ENCODE measurements at places on chromosomes 5 and 9.

- DNase-seq, result no peak
These were observed 10.8 kb upstream of the CCDC152 start for GRCh38 chr5:42745856-42746255.

GRCh38 chr5:76521240-76521758 is 101.9 kb downstream of the F2RL2 start:
- DNase-seq, result no peak

- DNase-seq, result no peak
These were observed 97.8 kb downstream of the STK32A start for GRCh38 chr5:147332658-147333057.

GRCh38 chr9:36191686-36192085 is 965 bp downstream of the CLTA start:
- no peak for DNase-seq

- DNase-seq, result no peak
These were observed 6.3 kb upstream of the SLC25A48 start for GRCh38 chr5:135827965-135828781.

GRCh38 chr5:167816354-167816753 is 475.1 kb upstream of the WWC1 start:
- DNase-seq, result peak; percentile 69

DNA sequence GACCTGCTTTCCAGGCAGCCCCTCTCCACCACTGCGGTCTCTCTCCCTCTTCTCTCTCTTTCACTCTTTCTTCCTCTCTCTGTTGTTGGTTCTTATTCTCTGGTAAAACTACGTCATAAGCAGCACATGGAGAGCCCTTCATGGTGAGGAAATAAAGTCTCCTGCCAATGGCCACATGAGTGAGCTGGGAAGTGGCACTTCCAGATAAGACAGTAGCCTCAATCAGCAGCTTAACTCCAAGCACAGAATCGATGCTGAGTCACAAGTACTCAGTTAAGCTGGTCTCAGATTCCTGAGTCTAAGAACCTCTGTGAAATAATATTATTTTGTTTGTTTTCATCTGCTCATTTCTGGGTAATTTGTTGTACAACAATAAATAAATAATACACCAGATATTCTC is 500.1 kb downstream of the GABRG2 start:
- DNase-seq, result no peak

- no peak for DNase-seq
These were observed 9.9 kb downstream of the ZNF622 start for GRCh38 chr5:16455668-16456067.

DNA sequence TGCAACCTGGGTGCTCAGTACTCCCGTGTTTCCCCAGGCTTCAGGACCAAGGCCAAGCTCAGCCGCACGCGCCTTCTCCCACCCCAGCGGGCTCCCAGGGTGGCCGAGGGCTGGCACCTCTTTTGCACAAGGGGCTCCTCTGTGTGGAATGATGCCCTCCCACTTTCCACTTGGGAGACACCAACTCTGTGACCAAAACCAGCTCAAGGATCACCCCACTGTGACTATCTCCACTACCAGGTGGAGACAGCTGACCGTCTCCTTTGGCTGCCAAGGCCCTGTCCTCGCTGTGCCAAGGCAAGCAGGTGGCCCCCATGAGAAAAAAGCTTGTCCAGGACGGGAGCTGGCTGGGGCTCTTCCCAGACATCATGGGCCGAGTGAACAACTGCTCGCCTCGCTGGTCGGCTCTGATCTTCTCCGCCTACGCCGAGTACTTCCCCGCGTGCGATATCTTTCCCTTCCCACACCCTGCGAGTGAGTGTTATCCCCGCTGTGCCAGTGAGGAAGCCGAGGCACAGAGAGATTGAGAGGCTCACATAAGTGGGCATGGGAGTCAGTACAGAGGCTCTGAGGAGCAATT is 132.8 kb downstream of the ZNF354C start:
- no peak for DNase-seq

GRCh38 chr9:93254806-93255493 is 71.0 kb downstream of the WNK2 start:
- DNase-seq, result no peak

- DNase-seq, result peak; percentile 17
These were observed 31.8 kb upstream of the FABP6 start for GRCh38 chr5:160197341-160198144.

- no peak for DNase-seq
These were observed 2.9 kb downstream of the SLC45A2 start for GRCh38 chr5:33981408-33982162.

GRCh38 chr5:169084775-169085174 is 216.2 kb downstream of the SLIT3 start:
- DNase-seq, result no peak

GRCh38 chr9:72884508-72884907 is 68.3 kb downstream of the ALDH1A1 start:
- DNase-seq, result no peak

- DNase-seq, result no peak
These were observed 77.6 kb downstream of the LIFR start for GRCh38 chr5:38478878-38479277.

GRCh38 chr9:94065535-94065961 is 18.7 kb upstream of the PTPDC1 start:
- DNase-seq, result peak; percentile 92

DNA sequence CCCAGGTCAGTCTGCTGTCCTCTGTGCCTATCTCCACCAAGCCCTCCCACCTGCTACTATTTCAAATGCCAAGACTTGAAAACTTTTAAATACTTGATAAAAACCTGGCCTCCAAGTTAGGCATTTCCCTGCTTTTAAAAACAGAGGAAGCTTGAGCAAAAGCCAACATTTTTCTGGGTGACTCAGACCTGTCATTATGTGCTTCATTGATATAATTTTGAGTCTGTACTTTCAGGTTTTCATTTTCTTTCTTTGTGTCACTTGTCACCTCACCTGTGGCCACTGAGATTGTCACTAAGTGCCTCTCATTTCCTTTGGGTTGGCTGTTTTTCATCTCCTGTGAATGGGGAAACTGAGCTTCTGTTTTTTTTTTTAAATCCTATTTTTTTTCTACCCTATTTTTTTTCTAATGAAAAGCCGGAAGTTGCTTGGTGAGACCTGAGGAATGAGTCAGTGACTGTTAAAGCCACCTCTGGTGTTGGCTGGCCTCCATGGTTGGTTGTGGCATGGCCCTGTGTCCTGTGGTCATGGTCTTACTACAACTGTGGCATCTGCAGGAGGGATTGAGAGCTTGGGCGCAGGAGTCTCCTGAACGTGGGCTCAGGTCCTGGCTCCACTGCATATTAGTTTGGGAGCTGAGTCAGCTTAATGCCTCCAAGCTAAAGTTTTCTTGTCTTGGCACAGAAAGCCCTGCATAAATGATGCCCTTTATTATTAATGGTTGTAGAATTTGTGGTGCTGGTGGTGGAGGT is 56.7 kb downstream of the ARHGAP26 start:
- DNase-seq, result peak; percentile 79

DNA sequence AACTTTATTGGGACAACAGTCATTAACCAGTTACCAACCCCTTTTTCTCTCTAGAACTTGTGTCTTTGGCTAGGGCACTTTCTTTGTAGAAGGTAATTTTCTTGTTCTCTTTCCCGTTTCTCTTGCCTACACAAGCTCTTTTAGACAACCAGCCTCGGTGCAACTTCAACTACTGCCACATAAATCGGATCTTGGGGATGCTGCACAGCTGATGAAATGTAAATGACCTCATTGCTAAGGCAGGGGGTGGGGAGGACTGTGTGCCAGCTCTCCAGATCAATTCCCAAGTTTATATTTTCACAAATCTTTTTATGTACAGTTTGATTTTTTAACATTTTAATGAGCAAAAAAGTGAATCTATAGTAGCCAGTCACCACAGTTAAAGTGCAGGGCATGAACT is 157.6 kb downstream of the DENND1A start:
- no peak for DNase-seq

DNA sequence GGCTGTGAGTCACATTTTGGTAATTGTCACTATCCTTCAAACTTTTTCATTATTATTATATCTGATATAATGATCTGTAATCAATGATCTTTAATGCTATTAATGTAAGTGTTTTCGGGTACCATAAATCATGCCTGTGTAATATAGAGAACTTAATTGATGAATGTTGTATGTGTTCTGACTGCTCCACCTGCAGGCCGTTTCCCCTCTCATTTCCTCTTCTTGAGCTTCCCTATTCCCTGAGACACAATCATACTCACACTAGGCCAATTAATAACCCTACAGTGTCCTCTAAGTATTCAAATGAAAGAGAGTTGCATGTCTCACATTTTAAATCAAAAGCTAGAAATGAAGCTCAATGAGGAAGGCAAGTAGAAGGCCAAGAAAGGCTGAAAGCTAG is 420.9 kb upstream of the SGCD start:
- DNase-seq, result no peak

- DNase-seq, result no peak
These were observed 182.5 kb downstream of the GAS1 start for GRCh38 chr9:86764671-86765343.

DNA sequence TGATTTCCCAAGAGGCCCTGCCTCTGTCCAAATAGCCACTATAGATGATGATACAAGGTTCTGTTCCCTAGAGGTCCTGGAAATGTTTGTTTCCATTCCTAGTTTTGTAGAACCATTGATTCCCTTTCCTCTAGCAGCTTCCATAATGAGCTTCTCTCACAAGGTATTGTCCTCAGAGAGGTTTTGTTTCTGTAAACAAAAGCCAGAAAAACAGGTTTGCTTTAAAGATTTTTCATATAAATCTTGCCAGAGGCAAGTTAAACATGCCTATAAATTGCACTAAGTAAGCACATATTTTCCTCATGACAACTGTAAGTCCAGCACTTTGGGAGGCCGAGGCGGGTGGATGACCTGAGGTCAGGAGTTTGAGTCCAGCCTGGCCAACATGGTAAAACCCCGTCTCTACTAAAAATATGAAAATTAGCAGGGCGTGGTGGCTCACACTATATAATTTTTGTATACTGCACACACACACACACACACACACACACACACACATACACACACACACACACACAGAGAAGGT is 1787.7 kb downstream of the EFNA5 start:
- DNase-seq, result no peak

GRCh38 chr5:141574122-141574510 is 44.7 kb downstream of the DIAPH1 start:
- no peak for DNase-seq

DNA sequence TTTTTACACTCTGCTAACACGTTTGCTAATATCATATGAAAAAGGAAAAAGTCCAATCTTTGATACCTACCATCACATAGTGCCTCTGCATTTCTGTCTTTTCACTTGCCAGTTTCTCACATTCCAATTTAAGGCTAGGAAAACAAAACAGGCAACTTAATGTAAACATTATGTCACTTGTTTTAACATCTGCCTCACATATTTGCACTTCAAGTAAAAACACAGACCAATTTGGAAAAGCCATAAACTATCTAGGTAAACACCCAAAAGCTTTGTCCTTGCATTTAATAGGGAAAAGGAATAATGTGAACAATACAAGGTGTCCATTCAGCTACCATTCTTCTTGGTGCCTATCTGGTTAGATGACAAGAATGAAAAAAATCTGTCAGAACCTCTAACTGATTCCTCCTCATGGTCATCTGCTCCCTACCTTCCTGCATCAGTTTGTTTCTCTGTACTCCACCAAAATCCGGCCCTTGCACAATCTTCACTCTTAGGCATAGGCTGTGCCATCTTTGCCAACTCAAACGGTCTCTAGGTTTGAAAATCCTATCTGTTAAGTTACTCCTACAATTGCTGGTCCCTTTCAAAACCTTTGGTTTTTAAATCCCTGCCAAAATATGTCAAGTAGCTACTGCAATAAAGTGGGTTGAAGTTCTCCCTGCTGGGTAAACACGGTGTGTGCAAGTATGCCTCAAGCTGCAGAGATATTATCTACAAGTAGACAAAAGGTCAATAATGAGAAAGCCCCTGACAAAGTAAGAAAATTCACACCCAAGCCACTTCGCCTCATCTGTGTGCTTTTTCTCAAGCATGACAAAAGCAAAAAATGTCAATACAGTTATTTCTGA is 3.4 kb downstream of the TLE1 start:
- peak; percentile 26 for DNase-seq

DNA sequence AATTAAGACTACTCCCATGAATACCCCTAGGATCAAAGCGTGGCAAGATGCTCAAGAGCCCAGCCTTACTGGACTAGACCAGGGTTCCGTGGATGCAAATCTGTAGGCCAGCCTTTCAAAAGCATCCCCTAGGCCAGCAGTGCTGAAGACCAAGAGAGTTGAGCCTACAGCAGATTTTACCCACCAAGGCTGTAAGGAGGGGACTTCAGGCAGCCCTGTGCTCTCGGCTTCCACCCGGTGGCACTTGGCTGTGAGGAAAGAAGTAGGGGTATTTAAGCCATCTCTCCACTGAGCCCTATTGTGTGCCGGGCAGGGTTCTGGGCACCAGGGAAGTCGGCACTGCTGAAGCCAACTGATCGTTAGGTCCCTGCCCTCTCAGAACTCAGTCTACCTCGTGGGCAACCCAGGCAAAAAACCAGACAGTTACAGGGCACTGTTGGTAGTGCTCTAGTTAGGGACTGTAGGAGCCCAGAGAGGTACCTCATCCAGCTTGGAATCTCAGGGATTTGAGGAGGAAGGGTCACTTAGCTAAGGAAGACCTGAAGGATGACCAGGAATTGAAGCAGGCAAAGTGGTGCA is 25.5 kb downstream of the TCF7 start:
- no peak for DNase-seq

- DNase-seq, result no peak
These were observed 227.0 kb downstream of the WDR70 start for GRCh38 chr5:37606148-37606547.

DNA sequence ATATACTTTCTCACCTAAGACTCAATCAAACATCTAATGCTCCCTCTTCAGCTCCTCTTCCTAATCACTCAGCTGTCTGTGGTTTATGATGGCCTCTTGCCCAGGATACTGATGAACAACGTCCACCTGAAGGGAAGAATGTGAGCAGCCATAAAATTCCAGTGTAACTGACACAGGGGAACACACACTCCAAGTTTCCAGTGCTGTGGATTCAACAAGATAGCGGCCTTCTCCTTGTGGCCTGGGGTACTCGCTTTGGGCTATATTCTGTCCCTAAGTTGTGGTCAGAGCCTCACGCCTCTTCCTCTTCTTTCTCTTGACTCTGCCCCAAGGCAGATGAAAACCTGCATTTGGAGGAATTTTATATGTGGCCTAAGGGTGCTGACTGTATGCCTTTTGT is 11.7 kb downstream of the B4GALT1 start:
- no peak for DNase-seq

- DNase-seq, result no peak
These were observed 120.6 kb downstream of the DAB2IP start for GRCh38 chr9:121771851-121772599.

DNA sequence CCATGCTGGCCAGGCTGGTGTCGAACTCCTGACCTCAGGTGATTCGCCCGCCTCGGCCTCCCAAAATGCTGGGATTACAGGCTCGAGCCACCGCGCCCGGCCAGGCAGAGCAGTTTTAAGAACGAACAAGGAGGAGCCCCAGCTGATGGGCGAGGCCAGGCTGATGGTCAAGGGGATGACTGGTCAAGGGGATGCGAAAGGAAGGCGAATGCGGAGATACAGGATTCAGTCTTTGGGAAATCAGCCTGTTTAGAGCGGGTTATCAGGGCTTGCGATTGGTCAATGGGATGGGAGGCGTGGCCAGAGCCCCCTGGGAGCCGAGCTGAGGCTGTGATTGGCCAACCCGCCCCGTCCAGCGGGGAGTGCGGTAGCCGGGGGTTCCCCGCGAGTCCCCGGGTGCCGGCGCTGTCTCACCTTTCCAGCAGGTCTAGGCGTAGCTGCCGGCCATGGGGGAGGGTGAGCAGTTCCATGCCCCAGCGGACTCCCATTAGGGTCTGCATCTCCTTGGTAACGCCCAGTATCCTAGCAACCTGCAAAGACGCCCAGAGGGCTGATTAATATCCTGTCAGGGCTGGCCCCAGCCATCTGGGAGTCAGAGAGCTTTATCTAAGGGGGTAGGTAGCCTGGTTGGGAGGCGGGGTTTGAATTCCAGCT is 7.5 kb upstream of the TOR2A start:
- DNase-seq, result no peak

- DNase-seq, result no peak
These were observed 45.4 kb downstream of the NACC2 start for GRCh38 chr9:136049491-136050265.

Data from common myeloid progenitor, CD34-positive (primary cell).